ENCODE measurements at places on chromosomes 12 and 14.
A peak's percentile ranks its signal among the peaks of the same experiment; 100 is the strongest.

GRCh38 chr12:46546634-46547273 lies 174.2 kb upstream of the SLC38A2 start:
- peak; percentile 17 for DNase-seq

GRCh38 chr14:30518867-30519560 lies 39.9 kb upstream of the G2E3 start:
- DNase-seq: no peak

DNA sequence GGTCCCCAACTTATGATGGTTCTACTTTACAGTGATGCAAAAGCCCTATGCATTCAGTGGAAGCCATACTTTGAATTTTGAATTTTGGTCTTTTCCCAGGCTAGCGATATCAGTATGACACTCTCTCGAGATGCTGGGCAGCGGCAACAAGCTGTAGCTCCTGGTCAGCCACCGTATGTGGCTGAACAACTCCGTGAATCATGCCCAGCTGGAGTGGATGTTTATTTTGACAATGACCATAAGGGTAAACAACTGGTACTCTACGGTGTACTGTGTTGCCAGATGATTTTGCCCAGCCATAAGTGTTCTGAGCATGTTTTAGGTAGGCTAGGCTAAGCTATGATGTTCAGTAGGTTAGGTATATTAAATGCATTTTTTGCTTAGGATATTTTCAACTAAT lies 8.2 kb upstream of the ZNF410 start:
- no peak for DNase-seq

GRCh38 chr14:104973385-104974145 lies 4.6 kb downstream of the AHNAK2 start:
- peak; percentile 77 for DNase-seq

DNA sequence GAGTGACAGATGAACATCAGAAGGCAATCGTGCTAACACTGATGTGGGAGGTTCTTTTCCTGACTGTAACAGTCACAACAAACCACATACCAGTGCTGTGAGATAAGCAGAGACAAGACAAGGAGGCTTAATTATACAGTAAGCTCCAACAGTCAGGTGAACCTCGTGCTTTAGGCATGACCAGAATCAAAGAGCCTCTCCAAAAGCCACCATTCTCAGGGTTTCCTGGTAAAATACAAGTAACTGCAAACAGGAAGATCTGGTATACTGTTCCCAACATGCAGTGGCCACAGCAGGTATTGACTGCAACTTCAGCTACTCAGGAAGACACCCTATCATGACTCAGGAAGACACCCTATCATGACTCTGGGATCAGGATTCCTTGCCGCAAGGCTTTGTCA lies 47.3 kb upstream of the GTF2A1 start:
- no peak for DNase-seq

GRCh38 chr14:59126714-59127436 lies 61.6 kb upstream of the DAAM1 start:
- DNase-seq: peak; percentile 80

- no peak for DNase-seq
These were observed 747 bp downstream of the HSPB8 start for GRCh38 chr12:119179335-119180021.

- no peak for DNase-seq
These were observed 4.7 kb upstream of the C1QL4 start for GRCh38 chr12:49341777-49342065.

GRCh38 chr14:76729258-76729657 lies 32.0 kb upstream of the VASH1 start:
- DNase-seq: no peak

- no peak for DNase-seq
These were observed 271.7 kb downstream of the PDZRN4 start for GRCh38 chr12:41459906-41460214.

DNA sequence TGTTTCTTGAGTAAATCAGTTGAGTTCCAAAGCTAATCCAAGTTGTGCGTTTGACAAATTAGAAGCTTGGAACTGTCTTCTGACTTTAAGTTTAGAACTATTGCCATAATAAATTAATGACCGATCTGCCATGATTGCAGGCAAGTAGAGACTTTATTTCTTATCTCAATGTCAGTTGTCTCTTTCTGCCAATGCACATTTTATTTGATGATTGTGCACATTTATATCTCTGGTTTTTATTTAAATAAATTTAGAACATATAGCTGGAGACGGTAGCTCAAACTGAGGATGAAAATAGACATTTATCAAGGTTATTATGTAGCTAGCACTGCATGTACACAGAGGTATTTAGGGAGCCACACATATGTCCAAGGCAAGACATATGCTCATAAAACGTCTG lies 34.1 kb downstream of the SLCO1B1 start:
- DNase-seq: no peak
